ENCODE measurements at places on chromosomes 1 and 21.

GRCh38 chr1:1434824-1435105, 725 bp upstream of the VWA1 start:
- no peak for DNase-seq

- no peak for DNase-seq
These were observed 76.4 kb downstream of the HLCS start for GRCh38 chr21:36890086-36890485.

DNA sequence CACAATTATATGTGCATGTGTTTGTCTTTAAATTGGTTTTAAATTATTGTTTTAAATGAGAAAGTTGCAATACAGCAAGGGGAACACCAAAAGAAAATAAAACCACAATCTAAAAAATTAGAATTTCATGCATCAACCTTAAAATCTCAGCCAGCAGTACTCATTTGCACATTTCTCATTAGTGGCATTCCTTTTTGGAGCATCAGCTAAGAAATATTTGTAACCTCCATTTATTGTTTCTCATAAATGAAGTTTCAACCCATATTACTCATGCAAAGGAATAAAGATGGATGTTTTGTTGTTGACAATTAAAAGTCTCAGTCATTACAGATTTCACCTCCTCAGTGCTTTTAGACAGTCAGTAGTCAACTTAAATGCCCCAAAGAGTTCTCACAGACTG, 160.1 kb downstream of the TBX15 start:
- DNase-seq, result no peak

DNA sequence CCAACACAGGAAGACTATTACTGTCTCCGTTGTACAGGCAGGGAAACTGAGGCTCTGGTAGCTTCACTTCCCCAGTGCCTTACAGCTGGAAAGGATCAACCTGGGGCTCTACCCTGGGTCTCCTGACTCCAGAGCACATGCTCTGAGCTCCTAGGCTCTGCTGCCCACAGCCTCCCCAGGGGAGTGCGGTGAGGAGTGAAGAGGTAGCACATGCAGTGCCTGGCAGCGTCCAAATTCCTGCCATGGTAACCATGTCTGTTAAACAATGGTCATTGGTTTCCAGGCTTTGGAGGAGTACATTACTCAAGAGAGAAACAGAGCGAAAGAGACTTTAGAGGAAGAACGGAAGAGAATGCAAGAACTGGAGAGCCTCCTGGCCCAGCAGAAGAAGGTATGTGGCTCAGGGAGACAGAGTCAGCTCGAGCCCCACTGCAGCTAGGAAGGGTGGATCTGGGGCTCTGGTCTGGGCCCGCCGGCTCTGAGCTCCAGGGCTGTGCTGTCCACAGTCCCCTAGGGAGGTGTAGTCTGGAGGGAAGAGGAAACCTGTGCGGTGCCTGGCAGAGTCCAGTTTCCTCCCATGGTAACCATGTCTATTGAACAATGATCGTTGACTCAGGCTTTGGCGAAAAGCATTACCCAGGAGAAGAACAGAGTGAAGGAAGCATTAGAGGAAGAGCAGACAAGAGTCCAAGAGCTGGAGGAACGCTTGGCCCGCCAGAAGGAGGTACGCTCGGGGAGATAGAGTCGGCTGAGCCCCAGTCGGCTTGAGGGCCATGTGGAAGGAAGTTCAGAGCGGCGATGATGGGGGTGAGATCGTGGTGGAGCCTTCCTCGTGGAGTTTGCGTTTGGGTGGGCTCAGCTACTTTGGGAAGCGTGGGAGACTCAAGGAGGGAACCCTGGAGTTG, 64.6 kb upstream of the EFHD2 start:
- DNase-seq, result peak; percentile 32
